Activated CD4-positive, alpha-beta memory T cell treated with anti-CD3 and anti-CD28 coated beads for 36 hours (primary cell): ENCODE measurements at places on chromosomes 6 and 20.

GRCh38 chr6:1580109-1580508, 29.6 kb upstream of the FOXC1 start:
- no peak for DNase-seq

DNA sequence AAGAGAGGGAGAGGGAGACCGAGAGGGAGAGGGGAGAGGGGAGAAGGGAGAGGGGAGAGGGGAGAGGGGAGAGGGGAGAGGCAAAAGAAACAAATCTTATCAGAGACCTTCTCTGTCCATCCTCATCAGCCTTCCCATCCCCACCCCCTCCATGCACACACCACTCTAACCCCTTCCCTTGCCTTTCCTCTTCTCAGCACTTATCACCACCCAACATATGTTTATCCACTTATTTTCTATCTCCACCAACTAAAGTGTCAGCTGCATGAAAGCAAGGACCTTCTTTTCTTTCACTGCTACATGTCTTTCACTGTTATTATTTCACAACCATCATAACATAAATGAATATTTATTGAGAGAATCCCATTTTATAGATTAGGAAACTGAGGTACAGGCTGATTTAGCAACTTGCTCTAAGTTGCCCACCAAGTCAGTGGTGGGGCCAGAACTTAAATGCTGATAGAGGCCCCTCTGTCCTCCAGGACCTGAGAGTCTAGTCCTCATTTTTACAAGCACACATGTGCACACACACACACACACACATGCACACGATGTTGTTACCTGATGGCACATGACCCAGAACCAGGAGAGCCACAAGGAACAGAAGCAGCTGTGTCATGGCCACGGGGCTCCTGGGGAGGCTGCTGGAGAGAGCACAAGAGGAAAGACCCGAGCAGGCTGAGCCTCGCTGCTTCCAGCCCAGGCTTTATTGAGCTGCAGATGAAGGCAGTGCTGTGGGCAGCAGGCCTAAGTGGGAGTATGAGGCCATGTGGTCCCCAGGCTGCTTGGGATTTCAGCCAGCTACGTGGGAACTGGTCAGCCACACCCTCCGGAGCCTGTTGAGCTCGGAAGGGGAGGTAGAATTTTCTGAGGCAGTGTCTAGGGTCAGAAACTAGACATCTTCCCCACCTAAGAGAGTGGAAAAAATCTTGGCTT, 2.3 kb downstream of the DEFB124 start:
- DNase-seq, result no peak

GRCh38 chr20:56094228-56094627, 88.9 kb upstream of the CBLN4 start:
- no peak for DNase-seq

GRCh38 chr6:144059139-144059538, 36.2 kb downstream of the SF3B5 start:
- DNase-seq, result no peak

- DNase-seq, result no peak
These were observed 61.4 kb upstream of the NT5E start for GRCh38 chr6:85388531-85388930.

GRCh38 chr6:32045811-32046449, 7.7 kb downstream of the CYP21A2 start:
- no peak for DNase-seq

DNA sequence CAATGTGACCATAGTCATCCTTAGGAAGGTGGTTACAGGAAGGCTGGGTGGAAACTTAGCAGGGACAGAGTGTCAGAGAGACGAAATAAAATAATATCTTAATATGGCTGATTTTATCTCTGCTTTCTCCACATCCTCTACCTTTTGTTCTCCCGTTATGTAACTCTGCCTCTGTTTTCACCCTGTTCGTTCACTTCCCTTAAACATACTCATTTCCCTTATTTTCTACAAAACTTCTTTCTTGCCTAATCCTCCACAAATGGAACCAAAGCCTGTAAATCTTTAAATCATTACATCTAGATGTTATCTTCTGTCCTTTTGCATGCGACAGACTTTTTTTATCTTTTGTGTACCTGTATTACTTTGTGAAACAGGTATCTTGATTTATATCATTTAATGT, 23.3 kb upstream of the CRIP3 start:
- no peak for DNase-seq

- DNase-seq, result peak; percentile 94
These were observed 32.2 kb upstream of the HFE start for GRCh38 chr6:26054781-26055718.

DNA sequence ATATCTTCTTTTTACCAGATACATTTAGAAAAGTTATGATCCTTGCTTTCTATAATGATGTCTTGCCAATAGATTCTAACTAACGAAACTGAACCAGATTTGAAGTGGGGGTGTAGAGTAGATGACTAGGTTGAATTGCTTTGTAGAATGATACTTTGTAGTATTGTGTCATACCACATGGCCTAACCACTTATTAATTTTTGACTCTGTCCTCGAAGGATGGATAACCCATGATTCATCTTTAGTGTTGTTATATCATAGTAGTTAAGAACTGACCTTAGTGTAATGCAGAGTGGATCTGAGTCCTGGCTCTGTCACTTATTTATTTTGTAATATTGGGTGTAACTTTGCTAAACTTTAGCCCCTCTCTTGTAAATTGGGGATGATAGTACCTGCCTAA, 4.5 kb downstream of the PHF3 start:
- no peak for DNase-seq

DNA sequence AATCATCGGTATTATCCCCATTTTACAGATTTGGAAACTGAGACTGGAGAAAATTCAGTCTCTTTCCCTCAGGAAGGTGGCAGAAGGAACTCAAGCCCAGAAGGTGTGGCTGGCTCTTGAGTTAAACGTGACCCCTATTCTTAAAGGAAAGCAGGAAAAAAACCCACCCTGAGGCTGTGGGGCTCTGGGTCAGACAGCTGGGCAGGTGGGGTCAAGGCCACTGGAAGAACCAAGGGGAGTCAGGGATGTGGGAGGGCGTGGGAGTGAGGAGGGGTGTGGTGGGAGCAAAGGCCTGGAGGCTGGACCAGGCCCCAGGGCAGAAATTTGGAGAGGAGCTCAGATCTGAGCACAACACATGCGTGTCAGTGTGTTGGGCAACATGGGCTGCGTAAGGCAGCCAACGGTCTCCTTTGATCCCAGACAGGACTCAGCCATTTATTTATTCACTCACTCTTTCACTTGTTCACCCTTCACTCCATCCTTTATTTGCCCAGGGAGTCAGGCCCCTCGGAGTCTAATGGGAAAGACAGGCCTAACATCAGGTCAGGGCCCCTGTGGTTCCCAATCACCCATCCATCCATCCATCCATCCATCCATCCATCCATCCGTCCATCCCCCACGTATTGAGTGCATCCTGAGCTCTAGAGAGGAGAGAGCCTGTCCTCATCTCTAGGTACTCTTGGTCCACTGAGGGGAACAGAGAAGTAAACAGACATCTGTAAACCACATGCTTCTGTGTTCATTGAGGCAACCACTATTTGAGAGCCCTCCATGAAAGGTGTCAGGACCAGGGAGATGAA, 165.0 kb downstream of the VEGFA start:
- DNase-seq, result peak; percentile 5

GRCh38 chr20:53216478-53216855, 244.3 kb downstream of the TSHZ2 start:
- DNase-seq, result no peak

DNA sequence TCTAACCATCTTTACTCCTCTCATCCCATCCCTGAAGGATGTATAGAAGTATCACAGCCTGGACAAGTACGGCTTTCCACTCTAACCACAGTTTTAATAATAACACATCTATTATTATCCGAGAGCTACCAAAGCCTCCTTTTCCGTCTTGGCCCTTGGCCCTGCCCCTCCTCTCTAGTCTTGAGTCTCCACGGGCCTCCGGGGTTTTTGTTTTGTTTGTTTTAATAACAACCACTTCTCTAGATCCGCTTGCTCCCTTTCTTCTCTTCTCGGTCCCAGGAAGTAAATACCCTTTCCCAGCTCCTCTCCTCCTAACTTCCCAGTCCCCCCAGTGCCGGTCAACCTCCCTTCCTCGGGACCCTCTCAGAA, 661 bp downstream of the LCA5 start:
- DNase-seq, result no peak

DNA sequence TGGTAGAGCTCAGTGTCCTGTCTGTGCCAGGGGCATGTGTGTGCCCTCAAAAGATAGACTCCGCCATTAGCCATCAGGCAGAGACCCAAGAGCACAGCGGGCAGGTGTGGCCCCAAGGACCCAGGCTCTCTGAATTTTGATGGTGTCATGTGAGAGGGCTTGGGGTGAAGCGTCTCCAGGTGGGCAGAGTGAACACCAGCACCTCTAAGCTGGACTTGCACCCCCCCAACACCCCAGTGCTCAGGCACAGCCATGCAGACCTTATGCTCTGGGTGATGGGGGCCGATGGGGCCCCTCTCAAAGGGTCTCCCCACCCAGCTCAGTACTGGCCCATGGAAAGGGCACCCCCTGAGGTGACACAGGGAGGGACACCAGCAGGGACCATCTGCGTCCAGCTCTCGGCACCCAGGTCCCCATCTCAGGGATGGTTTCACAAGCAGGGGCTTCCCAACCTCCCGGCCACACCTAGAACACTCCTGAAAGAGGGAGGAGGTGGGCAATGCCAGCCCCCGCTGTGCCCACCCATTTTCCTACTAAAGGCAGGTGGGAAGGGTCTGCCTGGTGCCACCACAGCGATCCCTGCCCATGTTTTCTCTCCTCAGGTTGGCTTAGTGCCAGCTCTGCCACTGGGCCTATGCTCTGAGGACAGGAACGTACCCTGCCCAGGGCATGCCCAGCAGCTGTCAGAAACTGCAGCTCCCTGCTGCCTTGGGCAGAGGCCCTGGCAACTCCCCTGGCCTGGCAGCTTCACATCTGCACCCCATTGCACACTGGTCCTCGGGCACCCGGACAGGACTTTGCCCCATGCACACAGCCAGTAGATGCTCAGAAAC, 3.5 kb downstream of the CST7 start:
- DNase-seq, result no peak

DNA sequence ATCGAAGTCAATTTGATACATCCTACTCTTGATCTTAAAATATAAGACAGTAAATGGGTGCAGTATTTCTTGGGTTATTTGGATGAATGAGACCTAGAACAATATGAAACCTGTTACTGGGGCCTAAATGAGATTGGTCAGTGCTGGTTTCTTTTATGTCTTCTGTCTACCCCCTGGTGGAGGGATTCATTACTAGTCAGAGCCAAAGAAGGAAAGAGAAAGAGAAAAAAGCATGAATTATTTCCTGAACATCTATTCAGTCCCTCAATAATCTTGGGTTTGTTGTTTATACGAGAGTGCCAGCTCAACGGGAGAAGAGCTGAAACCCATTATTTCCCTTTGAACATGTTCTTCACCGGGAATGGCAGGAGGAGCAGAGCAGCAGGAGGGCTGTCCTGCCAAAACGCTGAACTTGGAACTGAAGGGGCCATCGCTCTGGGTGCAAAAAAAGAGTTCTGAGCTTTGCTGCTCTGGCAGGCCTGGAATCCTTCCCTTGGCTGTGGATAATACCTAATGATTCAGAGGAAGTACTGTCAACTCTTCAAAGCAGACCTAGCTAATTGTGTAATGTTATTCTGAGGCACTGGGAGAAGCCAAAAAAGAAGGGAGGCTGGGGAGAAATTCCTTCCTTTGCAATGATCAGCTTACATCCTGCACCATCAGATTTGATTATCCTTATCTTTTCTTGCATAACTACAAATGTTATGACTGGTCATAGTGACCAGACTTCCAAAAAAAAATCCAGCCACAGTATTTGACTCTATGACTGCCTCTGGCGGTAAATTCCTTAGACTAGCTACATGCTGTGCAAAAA, 72.0 kb downstream of the BLOC1S5 start:
- DNase-seq, result no peak

DNA sequence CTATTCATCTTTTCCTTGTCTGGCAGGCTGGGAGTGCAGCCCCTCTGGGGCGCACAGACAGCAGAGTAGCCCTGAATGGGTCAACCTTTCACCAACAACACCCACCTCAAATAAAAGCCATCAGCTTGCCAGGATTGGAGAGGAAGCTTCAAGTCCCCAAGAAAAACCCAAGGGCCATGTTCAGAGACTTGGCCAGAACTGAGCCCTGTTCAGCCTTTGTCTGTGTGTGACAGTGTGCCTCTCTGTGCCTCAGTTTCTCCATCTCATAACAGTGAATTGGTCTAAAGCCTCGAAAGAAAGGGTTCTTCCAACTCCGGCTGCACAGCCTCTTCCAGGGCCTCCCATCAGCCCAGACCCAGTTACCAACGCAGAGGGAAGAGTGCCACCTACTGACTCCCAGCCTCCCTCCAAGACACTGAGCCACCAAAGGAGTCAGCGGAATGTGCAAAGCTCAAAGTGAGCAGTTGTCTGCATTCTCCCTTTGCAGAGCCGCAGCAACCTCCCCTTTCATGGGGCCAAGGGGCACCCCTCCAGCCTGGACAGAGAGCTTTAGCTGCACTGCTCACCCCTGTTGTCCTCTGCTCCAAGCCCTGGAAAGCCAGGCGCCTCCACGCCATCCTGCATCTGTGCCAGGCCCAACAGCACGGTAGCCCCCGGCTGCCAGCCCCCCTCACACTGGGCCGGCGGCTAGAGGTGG, 82.7 kb upstream of the TOP1 start:
- DNase-seq, result peak; percentile 35

DNA sequence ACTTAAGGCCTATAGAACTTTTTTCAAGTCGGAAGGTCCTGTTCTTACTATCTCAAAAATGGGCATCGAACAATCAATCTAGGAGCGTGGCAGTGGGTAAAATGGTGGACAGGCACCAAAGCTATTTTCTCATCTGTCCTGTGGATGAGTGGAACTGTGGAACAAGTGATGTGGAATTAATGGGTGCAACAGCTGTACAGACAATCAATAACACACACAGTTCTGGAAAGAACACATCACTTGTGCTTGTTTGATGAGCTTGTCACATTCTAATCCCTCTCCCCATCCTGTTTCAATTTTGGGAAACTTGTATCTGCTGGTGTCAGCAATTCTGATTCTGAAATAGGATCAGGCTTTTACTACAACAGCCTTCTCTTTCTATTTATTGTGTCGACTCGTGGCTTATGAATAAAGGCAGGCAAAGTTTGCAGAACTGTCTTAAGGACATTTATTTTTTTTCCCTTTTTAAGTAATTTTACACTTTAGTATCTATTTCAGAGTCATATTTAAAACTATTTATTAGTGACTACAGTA, 11.5 kb downstream of the RBM24 start:
- no peak for DNase-seq

DNA sequence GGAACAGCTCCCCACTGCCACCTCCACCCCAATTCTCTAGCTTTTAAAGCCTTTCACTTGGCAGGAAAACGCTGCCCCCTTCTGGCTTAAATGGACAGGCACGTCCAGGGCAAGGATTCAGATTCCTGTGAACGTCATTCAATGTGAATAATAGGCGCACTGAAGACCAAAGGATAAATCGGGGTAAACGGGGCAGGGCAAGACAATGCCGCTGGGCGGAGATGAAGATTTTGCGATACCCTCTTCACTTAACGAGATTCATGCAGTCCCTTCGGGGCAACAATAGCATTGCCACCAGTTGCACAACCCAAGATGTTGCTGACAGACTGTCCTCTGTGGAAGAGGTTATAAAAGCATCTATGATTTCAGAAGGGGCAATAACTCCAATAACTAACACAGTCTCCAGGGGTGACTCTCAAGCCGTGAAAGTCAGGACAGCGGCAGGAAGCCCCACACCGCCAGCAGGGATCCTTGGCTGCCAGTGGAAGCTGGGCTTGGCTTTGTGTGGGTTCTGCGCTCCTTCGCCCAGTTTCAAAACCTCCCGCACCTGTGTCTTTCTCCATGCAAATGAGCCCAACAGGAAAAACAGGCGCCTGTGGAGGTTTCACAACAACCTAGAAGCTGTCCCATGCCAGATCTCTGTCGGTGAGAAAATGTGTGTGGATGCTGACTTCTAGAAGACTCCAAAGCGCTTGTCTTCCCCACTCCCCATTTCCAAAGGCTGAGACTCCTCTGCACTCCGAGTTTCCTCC, 291.8 kb downstream of the BMP7 start:
- peak; percentile 23 for DNase-seq

- no peak for DNase-seq
These were observed 621.9 kb upstream of the CITED2 start for GRCh38 chr6:139996253-139996834.
